Uterus (tissue), 4 donors: ENCODE measurements at places on chromosomes 1 and 21. TPM values are rescaled to one million over a fixed set of nuclear protein-coding genes. Genes with fewer than 3 reads are reported as not detected.

- DNase-seq = no peak
Observed at GRCh38 chr1:7389201-7389905, 381.7 kb upstream of the VAMP3 start.

The COL24A1 gene
- total RNA-seq = not detected

The PIGR gene
- 2.1 TPM for total RNA-seq

DNA sequence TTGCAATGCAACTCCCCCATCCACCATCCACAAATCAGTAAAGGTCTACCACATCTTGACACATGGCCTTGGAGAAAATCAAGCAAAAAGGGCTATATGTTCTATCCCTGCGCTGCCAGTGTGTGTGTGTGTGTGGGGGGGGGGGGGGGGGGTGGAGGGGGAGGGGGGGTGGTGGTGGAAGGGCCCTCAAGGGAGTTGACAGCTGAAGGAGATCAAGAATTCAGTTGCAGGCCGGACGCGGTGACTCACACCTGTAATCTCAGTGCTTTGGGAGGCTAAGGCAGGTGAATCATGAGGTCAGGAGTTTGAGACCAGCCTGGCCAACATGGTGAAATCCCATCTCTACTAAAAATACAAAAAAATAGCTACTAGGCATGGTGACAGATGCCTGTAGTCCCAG, 37.6 kb upstream of the CLIC4 start:
- no peak for DNase-seq

The SLC45A1 gene
- 13.8 TPM for total RNA-seq

- DNase-seq = peak; percentile 84
Observed at GRCh38 chr1:155983191-155984024, 5.1 kb upstream of the ARHGEF2 start.

The CRP gene
- total RNA-seq = 1.4 TPM
